HTR-8/SVneo (cell line): ENCODE measurements at places on chromosomes 6 and 20.
A peak's percentile ranks its signal among the peaks of the same experiment; 100 is the strongest.

DNA sequence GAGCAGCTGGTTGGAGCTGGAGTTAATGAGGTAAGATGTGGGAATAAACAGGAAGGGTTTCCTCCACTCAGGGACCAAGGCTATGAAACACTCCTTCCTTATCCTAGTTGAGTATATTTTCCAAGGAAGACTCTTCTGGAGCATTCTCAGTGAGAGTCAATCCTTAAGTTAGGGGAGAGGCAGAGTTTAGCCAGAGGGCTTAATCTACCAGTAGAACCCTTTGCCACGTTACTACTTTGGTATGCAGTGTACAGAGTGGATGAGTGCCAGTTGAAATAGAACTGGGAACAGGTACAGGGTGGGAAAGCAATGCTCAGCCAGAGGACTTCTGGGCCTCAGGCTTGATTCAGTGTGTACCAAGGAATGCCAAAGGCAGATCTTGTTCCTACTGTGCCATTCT, 114.3 kb downstream of the UBE3D start:
- DNase-seq: peak; percentile 50

GRCh38 chr20:4341804-4342485, 326.6 kb upstream of the RNF24 start:
- DNase-seq: peak; percentile 63

DNA sequence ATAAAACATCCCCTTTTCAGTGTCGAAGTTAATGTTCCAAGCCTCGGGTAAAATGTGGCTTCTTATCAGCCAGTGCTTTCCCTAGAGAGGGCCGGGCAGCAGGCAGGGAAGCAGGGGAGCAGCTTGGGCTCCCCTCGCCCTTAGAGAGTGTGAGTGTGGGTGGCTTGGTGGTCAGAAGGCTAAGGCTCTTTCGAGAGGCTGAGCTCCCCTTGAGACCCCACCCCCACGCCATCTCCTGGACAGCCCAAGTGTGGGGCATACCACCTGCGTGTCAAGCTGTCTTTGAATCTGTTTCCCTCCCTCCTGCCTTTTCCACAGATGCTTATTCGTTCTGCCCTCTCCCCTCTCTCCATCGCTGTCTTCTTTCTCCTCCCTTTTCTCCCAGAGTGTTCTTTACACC, 95.1 kb upstream of the FOXP4 start:
- DNase-seq: no peak

DNA sequence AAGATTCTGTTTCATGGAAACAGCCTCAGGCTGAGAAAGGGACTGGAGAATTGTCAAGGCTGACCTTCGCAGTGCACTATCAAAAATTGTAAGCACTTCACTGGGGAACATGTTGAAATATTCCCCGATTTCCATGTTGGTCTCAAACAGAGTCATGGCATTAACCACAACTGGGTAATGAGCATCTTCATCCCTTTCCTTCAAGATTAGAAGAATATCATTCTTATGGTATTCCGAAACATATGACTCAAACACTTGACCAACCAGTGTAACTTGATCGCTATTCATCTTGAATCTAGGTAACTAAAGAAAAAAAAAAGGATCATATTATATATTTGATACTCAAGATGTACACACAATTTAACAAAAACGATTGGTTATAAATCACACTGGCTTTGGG, 3.5 kb downstream of the MCM9 start:
- DNase-seq: no peak

DNA sequence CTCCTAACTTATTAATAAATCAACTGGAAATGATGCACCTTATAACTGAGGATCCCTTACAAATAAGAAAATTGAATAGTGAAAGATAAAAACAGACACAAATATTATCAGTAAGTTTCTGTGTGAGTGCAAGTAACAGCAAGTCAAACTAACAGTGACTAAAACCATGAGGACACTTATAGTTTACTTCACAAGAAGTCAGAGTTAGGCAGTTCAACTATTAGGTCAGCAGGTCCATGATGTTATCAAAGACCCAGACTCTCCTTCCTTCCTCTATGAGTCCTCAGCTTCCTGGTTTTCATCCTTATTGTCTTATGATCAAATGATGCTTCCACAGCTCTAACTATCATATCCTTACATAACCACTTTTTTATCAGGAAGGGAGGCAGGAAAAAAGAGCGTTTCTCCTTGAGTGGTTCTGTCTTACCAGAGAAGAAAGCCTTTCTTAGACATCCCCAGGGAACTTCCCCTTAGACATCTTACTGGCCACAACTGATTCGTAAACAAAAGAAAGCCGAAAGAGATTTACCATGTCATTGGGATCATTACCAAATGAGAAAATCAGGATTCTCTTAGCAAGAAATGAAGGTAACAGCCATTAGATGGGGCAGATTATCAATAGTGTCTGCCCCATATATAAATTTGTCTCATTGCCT, 114.3 kb upstream of the LRFN2 start:
- DNase-seq: no peak

- DNase-seq: no peak
Measured at GRCh38 chr6:20861481-20861880, 327.2 kb downstream of the CDKAL1 start.

GRCh38 chr20:35013421-35014411, 58.0 kb downstream of the MYH7B start:
- no peak for DNase-seq

DNA sequence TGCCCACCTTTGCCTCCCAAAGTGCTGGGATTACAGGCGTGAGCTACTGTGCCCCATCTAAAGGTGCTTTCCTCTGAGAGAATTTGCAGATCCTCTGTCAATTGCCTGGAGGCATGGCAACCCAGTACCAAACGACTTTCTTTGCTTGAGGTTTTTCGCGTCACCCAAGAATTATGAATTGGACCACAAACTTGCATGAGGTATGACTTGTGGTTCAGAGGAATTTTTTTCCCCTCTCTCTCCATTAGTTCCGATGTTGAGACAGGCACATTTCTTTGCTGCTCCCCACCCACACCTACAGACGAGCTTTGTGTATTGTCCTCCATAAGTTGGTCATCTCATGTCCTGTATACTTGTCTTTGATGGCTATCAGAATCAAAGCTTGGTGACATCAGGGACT, 11.8 kb upstream of the SCAF8 start:
- peak; percentile 69 for DNase-seq

DNA sequence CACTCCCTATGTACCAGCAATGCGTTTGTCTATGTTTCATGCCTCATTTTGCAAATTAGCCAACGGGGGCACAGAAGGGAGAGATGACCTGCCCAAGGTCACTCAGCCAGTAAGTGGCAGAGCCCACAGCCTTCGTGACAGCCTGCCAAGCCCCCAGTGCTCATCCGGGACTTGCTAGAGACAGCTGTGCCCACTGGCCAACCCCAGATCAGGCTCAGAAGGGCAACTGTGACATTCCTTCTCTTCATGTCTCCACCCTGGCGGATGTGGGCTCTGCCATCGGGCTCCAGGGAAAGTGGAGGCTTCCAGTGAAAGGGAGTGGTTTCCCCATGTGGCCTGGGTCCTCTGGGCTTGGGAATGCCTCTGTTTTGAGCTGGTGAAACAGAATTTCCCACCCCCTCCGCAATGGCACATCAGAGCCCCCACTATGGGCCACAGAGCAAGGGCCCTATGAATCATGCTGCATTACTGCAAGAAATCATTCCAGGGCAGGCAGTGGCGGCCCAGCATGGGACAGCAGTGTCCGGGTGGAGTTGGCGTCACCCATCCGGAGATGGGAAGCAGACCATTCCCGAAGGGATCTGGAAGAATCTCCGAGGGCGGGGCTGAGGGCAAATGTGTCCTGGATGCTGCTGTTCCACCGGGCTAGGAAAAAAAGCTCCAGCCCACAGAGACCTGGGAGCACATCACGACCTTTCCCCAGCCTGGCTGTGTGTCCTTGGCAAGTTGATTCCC, 9.1 kb downstream of the RSPO4 start:
- no peak for DNase-seq

DNA sequence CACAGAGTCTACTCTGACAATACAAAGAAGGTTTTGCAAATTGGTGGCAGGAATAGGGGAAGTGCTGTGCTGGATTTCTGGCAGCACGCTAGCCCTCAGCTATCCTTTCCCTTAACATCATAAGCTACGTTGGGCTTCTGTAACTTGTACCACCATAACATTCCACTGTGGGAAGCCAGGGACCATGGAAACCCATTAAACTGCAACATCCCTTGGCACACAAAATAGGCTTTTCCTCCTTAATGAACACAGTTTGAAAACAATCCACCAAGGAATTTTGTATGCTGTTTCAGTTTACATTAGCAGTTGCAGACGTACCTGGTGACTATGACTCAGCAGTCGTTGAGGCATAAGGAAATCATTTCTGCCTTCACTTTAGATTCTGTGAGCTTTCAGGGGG, 203.9 kb upstream of the RAB32 start:
- no peak for DNase-seq

GRCh38 chr6:10424040-10424439, 9.2 kb upstream of the TFAP2A start:
- no peak for DNase-seq

DNA sequence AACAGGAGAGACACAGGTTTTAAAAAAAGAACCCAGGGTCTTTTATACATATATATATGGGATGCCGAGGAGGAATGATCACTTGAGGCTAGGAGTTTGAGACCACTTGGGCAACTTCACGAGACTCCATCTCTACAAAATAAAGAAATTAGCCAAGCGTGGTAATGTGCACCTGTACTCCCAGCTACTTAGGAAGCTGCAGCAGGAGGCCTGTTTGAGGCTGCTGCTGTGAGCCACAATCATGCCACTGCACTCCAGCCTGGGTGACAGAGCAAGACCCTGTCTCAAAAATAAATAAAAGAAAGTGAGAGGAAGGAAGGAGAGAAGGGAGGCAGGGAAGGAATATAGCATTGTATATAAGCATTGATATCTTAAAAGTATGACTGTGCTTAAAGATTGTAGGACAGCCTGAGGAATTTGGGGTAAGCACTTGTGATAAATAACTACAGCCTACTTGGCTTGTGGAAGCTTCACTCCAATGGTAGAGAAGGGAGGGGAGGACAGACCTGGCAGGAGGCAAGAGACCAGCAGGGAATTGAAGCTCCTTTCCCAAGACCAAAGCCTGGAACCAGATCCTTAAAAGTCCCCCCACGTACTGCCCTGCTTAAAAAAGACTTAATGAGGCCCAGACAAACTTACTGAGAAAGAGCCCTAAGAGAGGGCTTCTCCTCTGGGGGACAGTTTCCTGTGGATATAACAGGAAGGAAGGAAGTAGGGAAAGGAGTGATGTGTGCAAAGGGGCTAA, 2.5 kb upstream of the SNTA1 start:
- DNase-seq: no peak

DNA sequence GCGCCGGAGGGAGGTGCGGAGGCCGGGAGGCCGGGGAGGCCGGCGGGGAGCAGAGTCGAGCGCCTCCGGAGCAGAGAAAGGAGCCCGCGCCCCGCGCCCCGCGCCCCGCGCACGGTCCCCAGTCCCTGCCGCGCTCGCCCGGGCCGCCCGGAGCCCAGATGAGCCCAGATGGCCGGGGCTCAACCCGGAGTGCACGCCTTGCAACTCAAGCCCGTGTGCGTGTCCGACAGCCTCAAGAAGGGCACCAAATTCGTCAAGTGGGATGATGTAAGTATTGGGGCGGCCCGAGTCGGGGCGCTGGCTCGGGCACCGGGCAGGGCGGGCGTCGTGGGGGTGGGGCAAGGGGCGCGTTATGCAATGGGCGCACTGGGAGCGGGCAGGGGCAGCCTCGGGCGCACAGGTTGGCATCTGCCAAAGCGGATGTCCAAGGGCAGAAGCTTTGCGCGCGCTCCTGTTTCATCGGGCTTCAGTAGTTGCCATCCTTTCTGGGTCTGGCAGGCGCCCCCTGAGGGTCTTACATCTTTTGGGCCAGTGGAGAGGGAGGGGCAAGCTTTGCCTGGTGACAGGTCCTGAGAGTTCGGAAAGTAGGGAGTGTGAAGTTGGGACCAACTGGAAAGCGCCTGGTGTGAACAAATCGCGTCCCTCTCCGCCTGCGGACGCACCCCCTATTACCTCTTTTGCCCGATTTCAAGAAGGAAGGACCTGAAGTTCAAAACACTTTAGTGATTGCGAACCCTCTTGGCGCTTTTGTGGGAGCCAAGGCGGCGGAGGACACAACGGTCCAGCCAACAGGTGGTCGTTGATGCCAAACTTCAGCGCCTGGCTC, 631 bp downstream of the PLCB1 start:
- no peak for DNase-seq

DNA sequence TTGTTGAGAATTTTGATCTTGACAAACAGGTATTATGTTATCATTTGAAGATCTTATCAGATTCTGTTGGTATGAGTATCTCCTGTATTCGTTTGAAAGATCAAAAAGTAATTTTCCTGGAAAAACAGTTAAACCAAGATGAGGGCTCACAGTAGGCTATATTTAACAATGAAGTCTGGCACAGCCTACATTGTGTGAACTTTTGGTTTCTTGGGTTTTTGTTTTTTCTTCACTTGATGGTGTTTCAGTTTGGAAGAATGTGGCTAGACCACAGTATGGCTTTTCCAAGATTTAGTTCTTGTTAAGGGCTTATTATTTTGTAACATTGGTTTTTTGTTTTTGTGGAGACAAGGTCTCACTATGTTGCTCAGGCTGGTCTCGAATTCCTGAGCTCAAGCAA, 306.4 kb downstream of the CDKAL1 start:
- no peak for DNase-seq

- no peak for DNase-seq
Measured at GRCh38 chr6:103723438-103724322, 1136.0 kb downstream of the HACE1 start.

DNA sequence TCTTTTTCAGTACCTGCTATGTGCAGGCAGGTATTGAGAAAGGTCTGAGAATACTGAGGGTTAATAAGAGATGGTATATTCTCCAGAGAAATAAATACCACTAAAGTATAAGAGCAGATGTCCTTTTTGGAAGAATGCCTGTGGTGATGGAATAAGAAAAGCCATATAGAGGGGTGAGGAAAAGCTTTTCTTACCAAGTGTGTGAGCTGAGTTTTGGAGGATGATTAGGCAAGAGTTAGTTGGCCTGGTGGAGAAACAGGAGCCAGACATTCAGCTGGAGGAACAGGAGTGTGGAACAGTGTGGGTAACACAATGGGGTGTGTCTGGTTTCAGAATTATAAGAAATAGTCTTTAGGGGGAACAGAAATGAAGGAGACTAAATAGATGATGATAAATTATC, 19.9 kb downstream of the ZNF451 start:
- no peak for DNase-seq

DNA sequence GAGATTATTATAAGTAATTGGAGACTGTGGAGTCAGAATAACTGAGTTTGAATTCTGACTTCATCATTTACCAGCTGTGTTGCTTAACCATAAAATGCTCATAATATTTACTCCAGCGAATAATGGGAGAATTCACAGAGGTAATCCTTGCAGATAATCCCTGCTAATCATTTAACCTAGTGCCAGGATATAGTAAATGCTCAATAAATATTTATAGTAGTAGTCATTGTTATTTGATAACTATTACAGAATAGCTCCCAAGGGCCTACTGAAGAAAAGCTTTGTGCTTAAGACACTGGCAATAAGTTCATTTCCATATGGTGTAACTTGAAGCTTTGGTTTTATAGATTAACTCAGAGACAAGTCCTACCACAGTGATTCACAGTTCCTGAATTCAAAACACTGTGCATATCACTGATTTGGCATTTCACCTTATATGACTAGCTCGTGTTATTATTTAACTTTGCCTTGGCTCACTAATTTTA, 208.8 kb upstream of the PLCB4 start:
- DNase-seq: peak; percentile 36
